ENCODE measurements at places on chromosomes 3 and 15. TPM values are rescaled to one million over a fixed set of nuclear protein-coding genes. Genes with fewer than 3 reads are reported as not detected.

LYZL4 gene
- polyA plus RNA-seq, result not detected

NRG4 gene
- polyA plus RNA-seq, result 0.96 TPM

LRRC3B gene
- polyA plus RNA-seq, result not detected

DNA sequence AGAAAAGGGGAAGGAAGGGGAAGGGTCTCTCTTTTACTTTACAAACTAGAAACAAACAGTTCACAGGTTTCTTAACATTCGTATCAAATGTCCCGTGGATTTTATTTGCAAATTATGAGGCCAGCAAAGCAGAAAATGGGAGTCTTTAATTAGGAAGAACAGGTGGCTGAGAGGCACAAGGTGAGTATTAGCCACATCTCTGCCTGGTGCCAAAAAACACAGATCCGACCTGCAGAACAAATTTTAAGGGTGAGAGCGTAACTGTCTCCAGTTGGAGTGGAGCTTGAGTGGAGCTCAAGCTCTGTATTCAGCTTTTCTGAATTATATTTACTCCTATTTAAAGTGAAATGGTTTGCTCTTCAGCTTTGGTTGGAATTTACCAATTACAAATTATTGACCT, 1004.9 kb downstream of the FHIT start:
- DNase-seq, result no peak

GRCh38 chr3:160929595-160929994, 173.6 kb downstream of the PPM1L start:
- DNase-seq, result no peak

DNA sequence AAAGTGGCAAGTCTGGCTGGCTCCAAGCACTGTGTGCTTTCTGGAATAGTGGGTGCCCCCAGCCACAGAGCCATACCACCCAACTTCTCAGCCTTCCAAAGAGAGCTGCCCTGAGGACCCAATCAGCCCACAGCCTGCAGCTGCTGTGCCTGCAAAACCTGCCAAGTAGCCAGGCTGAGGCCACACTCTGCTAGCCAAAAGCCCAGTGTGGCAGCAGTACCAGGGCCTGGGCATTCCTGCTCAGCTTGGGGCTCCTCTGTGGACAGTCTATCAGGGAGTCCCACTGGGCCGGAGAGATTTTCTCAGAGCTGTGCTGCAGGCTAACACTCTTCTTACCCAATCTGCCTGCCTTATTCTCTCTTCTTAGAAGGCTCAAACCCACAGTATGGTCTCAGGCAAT, 136.5 kb downstream of the TPRA1 start:
- DNase-seq, result no peak

DNA sequence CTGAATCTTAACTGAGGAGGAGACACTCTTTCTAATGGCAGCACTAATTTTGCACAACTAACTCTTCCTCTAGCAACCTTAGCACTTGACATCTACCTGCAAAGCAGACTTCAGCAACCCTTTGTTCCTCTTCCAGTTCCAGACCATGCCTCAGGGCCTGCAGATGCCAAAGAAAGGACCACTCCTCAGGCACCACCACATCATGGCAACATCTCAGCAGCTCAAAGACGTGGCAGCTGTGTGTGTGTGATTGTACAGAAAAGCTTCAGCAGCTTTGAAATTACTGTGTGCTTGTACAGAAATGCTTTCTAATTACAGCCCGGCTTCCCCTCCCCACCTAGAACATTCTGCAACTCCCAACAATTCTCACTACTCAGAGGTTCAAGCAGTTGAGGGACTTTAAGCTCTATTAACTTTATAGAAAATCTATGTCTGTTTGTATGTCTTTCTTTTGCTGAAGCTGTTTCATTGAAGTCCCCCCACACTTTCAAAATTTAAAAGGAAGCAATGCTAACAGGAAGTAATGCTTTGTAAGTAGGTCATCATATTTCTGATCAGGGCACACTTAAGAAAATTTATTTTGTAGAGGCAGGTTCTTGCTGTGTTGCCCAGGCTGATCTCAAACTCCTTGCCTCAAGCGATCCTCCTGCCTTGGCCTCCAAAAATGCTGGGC, 115.2 kb downstream of the CD47 start:
- DNase-seq, result no peak

GRCh38 chr3:84304214-84304613, 654.6 kb upstream of the CADM2 start:
- no peak for DNase-seq

GRCh38 chr15:63066272-63066671, 23.7 kb downstream of the TPM1 start:
- DNase-seq, result no peak

- no peak for DNase-seq
These were observed 28.4 kb downstream of the HDAC11 start for GRCh38 chr3:13508496-13508895.

DNA sequence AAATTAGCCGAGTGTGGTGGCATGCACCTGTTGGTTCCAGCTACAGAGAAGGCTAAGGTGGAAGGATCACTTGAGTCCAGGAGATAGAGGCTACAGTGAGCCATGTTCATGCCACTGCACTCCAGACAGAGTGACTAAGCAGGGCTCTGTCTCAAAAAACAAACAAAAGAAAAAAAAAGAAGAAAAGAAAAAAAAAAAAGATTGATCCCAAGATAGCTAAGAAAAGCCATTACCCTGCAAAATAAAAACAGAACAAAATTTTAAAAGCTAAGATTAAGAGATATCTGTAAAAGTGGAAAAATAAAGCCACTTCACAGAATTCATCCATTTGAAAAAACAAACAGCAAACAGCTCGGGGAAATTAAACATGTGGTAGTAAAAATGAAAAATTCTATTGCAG, 23.8 kb downstream of the LRRC2 start:
- no peak for DNase-seq

GRCh38 chr3:190739641-190740185, 122.8 kb downstream of the GMNC start:
- DNase-seq, result no peak

DNA sequence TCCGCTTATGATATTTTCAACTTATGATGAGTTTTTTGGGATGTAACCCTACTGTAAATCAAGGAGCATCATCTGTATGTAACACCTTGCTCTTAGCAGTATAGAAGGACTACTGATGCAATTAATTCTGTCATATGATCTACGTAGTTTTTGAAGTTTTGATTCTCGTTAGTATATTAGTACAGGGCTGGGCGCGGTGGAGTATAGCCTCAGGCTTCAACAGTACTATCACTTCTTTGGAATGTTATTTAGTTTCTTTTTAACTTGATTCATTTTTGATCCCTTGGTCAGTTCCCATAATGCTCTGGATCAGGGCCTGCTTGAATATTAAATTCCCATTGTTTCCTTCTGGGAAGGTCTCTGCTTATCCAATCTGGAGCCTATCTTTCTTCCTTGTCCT, 23.9 kb upstream of the AP4E1 start:
- DNase-seq, result peak; percentile 55

DNA sequence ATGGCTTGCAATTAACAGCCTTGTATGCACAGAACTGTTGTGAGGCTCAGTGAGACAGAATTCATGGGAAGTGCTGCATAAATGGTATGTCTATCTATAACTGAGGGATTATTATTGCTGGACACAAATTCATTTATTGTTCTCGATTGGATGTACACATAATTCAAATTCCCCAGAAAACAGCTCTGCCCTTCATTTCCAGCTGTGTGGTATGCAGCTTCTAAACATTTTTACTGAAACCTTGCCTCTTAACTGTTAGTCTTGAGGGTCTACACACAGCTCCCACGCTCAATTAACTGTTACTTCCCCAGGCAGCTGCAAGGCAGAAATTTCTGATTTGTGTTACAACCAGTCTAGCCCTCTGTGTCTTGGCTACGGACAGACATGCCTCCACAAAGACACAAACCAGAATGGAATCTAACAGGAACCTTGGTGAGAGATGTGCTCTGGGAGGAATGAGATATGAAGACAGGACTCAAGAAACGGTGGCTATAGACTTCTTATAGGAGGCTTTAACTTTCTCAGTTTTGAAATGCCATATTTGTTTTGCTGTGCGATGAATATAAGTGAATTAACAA, 139.7 kb upstream of the TBL1XR1 start:
- no peak for DNase-seq

Measured in keratinocyte (primary cell).